Urinary bladder (tissue), 4 donors: ENCODE measurements at places on chromosomes 2 and 18. TPM values are rescaled to one million over a fixed set of nuclear protein-coding genes. Genes with fewer than 3 reads are reported as not detected.

FBXO36 gene
- 2.3 TPM for polyA plus RNA-seq

CHRNG gene
- not detected for polyA plus RNA-seq

RUFY4 gene
- 0.09 TPM for polyA plus RNA-seq

RAB6C gene
- polyA plus RNA-seq = 0.08 TPM

CDH20 gene
- polyA plus RNA-seq = 1.1 TPM

CLHC1 gene
- 3.8 TPM for polyA plus RNA-seq

SKA1 gene
- polyA plus RNA-seq = 0.19 TPM

ERMN gene
- polyA plus RNA-seq = 0.09 TPM

TRIM54 gene
- polyA plus RNA-seq = 0.04 TPM

CPO gene
- 0.35 TPM for polyA plus RNA-seq

SCTR gene
- not detected for polyA plus RNA-seq

COL4A4 gene
- 2.3 TPM for polyA plus RNA-seq

TCF23 gene
- polyA plus RNA-seq = 0.08 TPM

ANKRD36B gene
- polyA plus RNA-seq = 3.4 TPM
